ENCODE measurements at places on chromosomes 2 and 18.

DNA sequence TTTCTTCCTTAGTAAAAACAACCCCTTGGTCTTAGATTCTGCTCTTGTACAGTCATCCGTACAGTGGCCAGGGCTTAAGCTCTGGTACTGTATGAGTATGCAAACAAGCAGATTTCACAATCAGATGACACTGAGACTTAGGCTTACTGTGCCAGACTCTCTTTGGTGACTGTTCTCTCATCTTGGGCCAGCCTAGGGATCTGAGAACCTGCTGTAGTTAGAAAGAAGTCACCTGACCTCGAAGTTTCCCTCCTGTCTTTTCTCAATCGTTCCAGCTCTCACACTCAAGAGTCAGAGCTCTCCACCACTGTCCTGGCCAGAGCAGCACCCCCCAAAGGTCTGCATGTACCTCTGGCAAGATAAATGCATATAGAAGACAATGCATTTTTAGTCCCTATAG lies 63.2 kb downstream of the ZEB2 start:
- no peak for DNase-seq

GRCh38 chr2:37856101-37856751 lies 68.9 kb upstream of the RMDN2 start:
- DNase-seq, result no peak

GRCh38 chr2:106032676-106033075 lies 161.4 kb downstream of the UXS1 start:
- DNase-seq, result no peak

DNA sequence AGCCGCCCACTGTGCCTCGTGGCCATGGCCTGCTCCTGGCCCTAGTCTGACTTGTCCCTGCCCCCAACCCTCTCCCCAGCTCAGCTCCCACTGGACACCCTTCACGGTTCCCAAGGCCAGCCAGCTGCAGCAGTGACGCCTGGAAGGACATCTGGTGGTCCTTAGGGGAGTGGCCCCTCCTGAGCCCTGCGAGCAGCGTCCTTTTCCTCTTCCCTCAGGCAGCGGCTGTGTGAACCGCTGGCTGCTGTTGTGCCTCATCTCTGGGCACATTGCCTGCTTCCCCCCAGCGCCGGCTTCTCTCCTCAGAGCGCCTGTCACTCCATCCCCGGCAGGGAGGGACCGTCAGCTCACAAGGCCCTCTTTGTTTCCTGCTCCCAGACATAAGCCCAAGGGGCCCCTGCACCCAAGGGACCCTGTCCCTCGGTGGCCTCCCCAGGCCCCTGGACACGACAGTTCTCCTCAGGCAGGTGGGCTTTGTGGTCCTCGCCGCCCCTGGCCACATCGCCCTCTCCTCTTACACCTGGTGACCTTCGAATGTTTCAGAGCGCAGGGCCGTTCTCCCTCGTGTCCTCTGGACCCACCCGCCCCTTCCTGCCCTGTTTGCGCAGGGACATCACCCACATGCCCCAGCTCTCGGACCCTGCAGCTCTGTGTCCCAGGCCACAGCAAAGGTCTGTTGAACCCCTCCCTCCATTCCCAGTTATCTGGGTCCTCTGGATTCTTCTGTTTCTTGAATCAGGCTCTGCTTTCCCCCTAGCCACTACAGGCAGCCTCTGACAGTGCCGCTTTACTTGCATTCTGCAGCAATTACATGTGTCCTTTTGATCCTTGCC lies 35.8 kb downstream of the ANO7 start:
- no peak for DNase-seq

- no peak for DNase-seq
Measured at GRCh38 chr2:41141146-41141791, 689.4 kb upstream of the SLC8A1 start.

DNA sequence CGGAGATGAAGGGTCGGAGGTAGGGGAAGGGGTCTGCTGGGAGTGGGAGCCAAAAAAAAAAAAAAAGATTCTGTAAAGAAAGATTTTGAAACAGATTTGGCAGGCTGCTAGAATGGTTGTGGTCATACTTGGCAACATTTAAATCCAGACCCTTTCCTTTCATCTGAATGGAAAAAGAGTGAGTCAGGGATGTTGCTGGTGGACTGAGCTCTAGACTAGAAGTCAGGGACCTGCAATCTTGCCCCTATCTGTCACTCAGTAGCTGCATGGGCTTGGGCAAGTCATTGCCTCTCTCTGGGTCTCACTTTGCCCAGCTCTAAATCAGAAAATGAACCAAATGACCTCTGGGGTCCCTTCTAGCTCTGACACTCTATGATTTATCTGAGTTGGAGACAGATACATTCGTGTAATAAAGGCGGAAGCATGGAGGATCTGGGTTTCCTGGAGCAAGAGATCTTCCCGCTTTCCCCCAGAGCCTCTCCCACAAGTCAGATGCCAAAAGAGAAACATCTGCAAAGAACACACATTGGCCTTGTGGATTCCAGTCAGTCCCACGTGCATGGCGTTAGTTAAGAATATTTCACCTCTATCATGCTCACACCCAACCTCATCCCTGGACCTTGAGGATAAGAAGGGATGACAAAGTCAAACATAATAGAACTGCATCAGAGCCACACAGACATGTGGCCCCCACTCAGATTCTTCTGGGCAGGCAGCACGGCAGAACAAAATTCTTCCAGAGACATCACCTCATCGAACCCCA lies 58.5 kb downstream of the ADD2 start:
- DNase-seq, result no peak

DNA sequence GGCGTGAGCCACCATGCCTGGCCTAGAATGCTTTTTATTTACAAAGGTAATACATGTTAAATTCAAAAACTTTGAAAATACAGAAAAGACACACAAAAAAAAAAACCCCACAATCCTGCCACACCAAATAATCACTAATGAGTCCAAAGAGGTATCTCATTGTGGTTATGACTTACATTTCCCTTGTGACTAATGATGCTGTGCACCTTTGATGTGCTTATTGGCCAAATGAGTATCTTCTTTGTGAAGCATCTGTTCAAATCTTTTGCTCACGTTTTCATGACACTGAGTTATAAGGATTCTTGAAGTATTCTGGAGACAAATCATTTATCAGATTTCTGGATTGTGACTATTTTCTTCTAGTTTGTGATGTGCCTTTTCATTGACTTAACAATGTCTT lies 6.4 kb upstream of the NLRC4 start:
- DNase-seq, result no peak

DNA sequence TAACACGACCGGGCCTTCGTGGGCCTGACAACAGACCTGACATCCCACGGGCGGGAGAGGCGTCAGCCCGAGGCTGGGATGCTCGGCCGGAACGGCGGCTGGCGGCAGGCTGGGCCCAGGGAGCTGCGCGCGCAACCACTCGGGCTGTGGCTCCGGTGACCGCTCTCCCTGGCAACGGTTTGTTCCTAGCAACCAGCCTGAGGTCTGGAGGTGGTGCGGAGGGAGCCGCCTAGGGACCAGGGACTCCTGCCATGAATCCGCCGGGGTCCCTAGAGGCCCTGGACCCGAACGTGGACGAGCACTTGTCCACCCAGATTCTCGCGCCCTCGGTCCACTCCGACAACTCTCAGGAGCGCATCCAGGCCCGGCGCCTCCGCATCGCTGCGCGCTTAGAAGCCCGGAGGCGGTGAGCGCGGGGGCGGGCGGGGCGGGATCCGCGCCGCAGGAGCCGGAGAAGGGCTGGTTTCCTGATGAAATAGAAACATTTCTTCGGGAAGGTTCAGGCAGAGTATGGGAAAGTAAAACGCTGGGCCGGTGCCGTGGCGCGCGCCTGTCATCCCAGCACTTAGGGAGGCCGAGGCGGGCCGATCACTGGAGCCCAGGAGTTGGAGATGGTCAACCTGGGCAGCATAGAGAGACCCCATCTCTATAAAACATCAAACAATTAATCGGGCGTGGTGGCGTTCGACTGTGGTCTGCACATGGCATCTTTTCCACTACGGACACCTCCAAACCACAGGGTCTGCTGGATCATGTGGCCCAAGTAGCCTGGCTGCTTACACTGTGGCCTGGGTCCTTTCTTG lies at the start of gene DRC1:
DRC1 (plus strand) TSS at position 182 of the 803 bp plus-strand sequence; CDS start at position 252, 70 bp downstream.
- no peak for DNase-seq

Measured in activated CD4-positive, alpha-beta T cell treated with anti-CD3 and anti-CD28 coated beads, Interleukin-2, amount 50 U/mL, for 4 hours (primary cell).